ENCODE measurements at places on chromosomes 2 and 18.

DNA sequence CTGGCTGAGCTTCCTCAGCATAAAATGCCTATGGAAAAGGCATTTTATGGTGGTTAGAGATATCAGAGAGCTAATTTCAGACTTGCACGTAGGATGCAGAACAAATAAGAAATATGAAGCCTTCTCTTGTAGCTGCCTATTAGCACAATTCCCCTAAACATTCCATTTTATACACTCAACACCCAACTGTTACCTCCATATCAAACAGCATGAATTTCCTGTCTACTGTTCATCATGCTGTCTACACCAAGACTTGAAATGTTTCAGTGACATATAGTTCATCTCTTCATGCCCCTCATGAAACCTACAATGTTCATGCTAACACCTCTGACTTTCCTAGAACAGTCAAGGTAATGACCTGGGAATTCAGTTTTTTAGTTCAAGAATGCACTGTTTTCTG lies 249.9 kb downstream of the PIEZO2 start:
- H3K36me3 ChIP-seq, result no peaks in the 10 kb centered on the region
- no peak for DNase-seq
- no peak overlapping the region for H3K4me3 ChIP-seq
- H3K4me1 ChIP-seq, result no peaks in the 10 kb centered on the region

DNA sequence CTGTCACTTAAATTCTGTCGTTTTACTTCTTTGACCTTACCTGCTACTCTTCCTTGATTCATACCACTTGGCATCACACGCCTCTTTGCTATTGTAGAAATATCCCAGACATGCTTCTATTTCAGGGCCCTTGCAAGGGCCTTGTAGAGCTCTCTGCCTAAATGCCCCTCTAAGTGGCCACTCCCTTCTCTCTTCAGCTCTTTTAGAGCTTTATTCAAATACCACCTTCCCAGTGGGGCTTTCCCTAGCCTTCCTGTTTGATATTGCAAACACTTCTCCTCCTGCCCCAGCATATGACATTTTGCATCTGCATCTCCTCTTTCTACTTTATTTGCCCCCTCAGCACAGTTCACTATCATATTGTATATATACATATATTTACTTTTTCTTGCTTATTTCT lies 54.0 kb downstream of the PELI1 start:
- H3K4me1 ChIP-seq, result no peaks in the 10 kb centered on the region
- H3K27me3 ChIP-seq, result no peaks in the 10 kb centered on the region
- H3K4me3 ChIP-seq, result no peak overlapping the region
- no peak overlapping the region for H3K27ac ChIP-seq
- peaks cover 30% of the 10 kb centered on the region for H3K36me3 ChIP-seq

DNA sequence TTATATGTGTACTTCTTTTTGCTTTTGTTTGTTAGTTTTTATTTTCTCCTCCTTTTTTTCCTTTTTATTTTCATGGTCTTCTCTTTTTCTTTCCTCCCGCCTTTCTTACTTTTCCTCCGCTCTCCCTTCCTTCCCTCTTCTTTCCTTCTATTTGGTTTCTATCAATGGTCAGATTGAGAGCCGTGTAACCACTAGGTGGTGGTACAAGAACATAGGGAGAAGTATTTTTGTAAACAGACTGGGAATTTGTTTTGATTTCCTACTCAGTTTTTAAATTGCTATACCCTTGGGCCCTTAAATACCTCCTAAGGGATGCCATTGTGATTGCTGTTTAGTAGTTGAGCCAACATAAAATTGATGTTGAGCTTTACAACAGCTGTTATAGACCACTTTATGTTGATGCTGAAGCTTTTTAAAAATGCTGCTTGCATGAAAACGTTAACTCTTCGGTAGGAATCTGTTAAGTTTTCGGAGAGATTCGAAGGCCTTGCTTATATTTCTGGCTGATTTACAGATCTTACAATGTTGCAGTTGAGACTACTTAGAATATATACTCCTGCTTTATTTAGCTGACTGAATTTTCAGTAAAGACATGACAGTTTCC lies 124.2 kb downstream of the UBE2E3 start:
- H3K27ac ChIP-seq, result no peak overlapping the region
- H3K27me3 ChIP-seq, result no peaks in the 10 kb centered on the region

- peaks cover 4% of the 10 kb centered on the region for H3K4me1 ChIP-seq
- peak overlapping the region; percentile 21 for H3K27ac ChIP-seq
- H3K27me3 ChIP-seq, result no peaks in the 10 kb centered on the region
These were observed 291.2 kb downstream of the ALPK2 start for GRCh38 chr18:58337686-58338085.

DNA sequence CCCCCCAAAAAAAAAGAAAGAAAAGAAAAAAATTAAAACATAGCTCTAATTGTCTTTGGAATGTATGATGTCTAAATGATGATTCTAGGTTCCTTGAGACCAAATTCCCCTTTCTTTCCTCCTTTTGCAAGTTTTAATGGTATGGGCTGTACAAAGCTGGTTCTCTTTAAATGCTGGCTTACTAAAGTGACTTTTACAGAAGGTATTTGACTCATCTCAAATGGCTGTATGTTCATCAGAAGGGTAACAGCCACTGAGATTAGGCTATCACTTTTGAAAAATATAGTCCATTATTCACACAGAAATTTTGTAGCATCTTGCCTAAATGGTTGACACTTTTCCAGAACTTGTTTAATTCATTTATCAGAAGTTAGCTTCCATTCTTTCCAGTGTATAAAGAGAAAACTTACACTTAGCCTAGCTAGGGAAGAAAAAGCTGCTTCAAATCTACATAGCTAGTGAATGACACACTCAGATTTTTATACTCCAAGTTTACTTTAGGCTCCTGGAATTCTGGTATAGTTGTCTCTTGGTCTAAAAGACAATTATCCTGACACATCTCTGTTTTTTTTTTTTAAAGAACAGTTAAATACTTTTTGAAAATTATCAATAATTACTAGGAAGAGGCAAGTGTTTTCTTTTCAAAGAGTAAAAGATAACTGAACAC lies 622.6 kb downstream of the LRP1B start:
- no peak overlapping the region for H3K4me3 ChIP-seq
- H3K27me3 ChIP-seq, result no peaks in the 10 kb centered on the region
- no peaks in the 10 kb centered on the region for H3K4me1 ChIP-seq
- no peaks in the 10 kb centered on the region for H3K36me3 ChIP-seq
- H3K27ac ChIP-seq, result no peak overlapping the region

DNA sequence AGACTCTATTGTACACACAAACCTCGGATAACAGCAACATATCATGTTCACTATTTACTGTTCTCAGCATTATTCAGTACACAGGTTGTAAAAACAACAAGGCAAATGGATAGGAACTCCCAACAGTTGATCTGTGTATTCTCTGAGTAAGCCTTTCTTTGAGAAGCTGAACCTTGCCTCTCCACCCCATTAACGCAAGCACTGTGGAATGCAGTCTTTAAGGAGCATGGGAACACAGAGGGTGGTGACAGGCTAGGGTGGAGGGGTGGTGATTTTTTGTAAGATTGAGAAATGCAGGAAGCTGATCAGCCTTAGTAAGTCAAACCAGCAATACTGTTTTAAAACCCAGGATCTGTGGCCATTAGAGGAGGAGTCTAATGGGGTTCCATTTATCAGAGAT lies 19.6 kb upstream of the SERPINB11 start:
- no peak overlapping the region for H3K4me3 ChIP-seq
- H3K27me3 ChIP-seq, result no peaks in the 10 kb centered on the region
- no peaks in the 10 kb centered on the region for H3K36me3 ChIP-seq
- H3K27ac ChIP-seq, result no peak overlapping the region
- no peak for DNase-seq
- no peaks in the 10 kb centered on the region for H3K4me1 ChIP-seq

- peaks cover 3% of the 10 kb centered on the region for H3K4me1 ChIP-seq
- H3K27ac ChIP-seq, result no peak overlapping the region
- H3K4me3 ChIP-seq, result no peak overlapping the region
- no peak for DNase-seq
These were observed 13.3 kb downstream of the BABAM2 start for GRCh38 chr2:27903649-27904404.

DNA sequence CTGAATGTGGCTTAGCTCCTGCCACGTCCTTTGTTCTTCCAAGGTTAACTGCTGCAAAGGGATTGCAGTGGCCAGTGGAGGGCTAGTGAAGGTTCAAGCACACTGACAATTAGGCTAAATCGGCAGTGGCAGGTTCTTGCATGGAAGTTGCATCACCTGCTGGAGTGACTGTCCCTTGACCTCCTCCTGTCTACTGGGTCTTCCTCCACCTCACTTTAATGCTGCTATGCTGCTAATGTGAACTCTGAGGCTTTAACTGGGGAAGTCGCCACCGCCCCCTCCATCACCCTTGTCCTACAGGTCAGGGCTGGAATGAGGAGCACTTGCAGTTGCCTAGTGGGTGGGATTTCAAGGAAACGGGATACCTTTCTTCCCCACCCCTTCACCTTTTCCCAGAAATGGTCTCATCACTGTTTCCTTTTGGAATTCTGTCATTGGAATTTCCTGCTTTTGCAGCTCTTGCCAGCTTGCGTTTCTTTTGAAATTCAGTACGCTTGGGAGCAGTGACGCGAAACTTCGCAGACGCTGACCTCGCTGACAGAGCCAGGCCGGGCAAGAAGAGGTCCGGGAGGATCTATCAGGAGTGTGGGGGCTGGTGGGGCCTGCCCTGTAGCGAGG lies 150.3 kb downstream of the SH3RF3 start:
- no peak overlapping the region for H3K4me3 ChIP-seq
- no peaks in the 10 kb centered on the region for H3K27me3 ChIP-seq
- H3K36me3 ChIP-seq, result no peaks in the 10 kb centered on the region
- DNase-seq, result no peak
- peaks cover 14% of the 10 kb centered on the region for H3K4me1 ChIP-seq

Data from upper lobe of left lung (tissue), 6 donors.